ENCODE measurements at places on chromosomes 5 and 9.

GRCh38 chr5:75116856-75117255 lies 64.5 kb upstream of the GCNT4 start:
- DNase-seq: no peak

GRCh38 chr5:78701795-78702410 lies 53.3 kb upstream of the LHFPL2 start:
- DNase-seq: no peak

GRCh38 chr5:141051521-141051866 lies 320 bp downstream of the PCDHB1 start:
- no peak for DNase-seq

- no peak for DNase-seq
Observed at GRCh38 chr5:55445791-55446190, 89.0 kb downstream of the PLPP1 start.

- no peak for DNase-seq
Observed at GRCh38 chr9:14207352-14207995, 106.5 kb downstream of the NFIB start.

DNA sequence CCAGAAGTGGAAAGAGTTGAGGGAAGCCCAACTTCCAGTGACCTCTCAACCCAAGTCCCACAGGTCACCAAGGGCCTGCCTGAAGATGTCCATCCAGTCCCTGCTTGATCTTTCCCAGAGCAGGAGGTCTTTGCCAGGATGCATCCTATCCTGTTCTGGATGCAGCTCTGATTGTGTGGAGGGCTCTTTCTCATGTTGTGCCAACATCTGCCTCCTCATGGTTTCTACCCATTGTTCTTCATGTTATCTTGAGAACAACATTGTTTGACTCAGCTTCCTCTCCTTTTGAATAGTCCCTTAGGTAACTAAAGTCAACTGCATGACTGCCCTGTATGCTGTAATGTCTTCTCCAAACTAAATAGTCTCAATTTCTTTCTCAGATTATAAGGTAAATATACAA lies 169.3 kb downstream of the CCDC192 start:
- DNase-seq: no peak

DNA sequence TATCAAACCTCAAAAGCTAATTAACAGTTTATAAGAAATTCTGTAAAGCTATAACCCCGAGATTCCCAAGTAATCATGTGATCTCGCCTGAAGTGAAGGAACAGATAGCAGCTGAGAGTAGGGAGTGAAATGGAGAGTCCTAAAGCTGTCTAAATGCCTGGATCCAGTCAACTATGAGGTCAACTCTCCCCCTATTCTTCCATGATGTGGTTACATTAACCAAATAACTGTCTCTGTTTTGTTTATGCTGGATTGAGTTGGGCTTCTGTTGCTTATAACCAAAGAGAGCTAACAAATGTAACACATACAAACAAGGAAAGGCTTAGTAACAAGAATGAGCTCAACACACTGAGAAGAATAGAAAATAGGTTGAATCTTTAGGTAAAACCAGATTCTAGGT lies 41.6 kb downstream of the GKAP1 start:
- no peak for DNase-seq

DNA sequence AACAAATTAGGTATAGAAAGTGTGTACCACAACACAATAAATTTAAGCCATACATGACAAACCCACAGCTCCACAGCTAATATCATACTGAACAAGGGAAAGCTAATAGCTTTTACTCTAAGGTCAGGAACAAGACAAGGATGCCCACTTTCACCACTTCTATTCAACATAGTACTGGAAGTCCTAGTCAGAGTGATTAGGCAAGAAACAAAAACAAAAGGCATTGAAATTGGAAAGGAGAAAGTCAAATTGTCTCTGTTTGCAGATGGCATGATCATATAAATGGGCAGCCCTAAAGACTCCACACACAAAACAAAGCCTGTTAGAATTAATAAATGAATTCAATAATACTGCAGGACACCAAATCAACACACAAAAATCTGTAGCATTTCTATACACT lies 548.8 kb downstream of the CTNND2 start:
- no peak for DNase-seq

All from stimulated activated CD4-positive, alpha-beta T cell treated with anti-CD3 and anti-CD28 coated beads, TNF-alpha, amount 100 ng/mL, for 4 hours (primary cell).